Central memory CD8-positive, alpha-beta T cell (primary cell): ENCODE measurements at places on chromosomes 4 and X.
A peak's percentile ranks its signal among the peaks of the same experiment; 100 is the strongest.

- peak; percentile 62 for DNase-seq
Observed at GRCh38 chrX:72018277-72019112, 107.8 kb downstream of the NHSL2 start.

DNA sequence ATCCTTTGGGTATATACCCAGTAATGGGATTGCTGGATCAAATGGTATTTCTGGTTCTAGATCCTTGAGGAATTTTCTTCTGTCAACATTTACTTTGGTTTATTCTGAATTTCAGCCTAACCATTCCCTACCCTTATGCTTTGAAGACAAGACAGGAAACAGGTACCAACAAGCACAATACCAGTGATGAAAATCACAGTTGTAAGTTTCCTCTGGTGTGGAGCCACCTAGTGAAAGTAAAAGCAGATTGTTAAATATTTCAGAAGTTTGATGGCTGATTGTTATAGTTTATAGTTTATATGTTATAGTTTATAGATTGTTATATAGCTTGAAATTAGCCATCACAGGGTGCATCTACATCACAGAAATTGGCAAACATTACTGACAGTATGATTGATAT is 104.5 kb upstream of the AGA start:
- DNase-seq: no peak

- no peak for DNase-seq
Observed at GRCh38 chr4:94359221-94359620, 16.6 kb upstream of the HPGDS start.

DNA sequence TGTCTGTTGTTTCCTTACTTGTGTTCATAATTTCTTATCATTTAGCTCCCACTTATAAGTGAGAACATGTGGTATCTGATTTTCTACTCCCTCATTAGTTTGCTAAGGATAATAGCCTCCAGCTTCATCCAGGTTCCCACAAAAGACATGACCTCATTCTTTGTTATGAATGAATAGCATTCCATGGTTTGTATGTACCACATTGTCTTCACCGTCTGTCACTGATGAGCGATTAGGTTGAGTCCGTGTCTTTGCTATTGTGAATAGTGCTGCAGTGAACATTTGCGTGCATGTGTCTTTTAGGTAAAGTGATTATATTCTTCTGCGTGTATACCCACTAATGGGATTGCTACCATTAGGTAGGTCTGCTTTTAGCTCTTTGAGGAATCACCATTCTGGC is 624.3 kb upstream of the EPHA5 start:
- DNase-seq: no peak

DNA sequence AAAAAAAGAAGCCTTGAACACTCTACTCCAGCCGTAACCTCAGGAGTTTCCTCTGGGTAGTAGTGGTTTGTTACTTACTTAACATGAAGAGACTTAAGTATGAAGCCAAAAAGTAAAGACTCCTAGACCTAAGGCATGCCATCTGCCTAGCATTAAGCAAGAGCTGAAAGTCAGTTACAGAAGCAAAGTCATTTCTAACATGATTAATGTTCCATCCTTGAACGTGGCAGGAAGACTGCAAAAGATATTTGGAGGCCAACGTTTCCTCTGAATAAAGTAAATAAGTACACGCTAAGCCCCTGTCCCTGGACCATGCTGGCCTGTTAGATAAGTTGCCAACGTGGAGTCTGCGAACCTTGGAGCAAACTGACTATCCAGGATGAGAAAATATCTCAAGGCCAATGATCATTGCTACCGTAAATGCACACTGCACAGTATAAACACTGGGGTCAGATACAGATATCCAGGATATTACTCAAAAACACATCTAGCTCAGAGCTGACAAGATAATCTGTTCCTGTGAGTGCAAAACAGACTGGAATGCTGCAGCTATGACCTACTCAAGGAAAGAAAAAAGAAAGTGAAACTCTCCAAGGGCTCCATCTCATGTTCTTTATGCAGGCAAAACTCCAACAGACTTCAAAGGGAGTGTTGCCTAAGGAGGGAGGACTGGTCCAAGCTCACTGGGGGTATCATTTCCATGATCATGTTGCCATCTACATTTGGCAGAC is 255.8 kb downstream of the COL25A1 start:
- DNase-seq: no peak

- DNase-seq: no peak
Observed at GRCh38 chr4:179666226-179666625, 2224.0 kb upstream of the AGA start.

- DNase-seq: no peak
Observed at GRCh38 chr4:112266823-112267222, 18.9 kb downstream of the TIFA start.

- DNase-seq: no peak
Observed at GRCh38 chr4:81021142-81021944, 9.2 kb upstream of the BMP3 start.

GRCh38 chr4:169657470-169658107 is 37.2 kb downstream of the CLCN3 start:
- no peak for DNase-seq

GRCh38 chr4:148057984-148058859 is 326.3 kb downstream of the ARHGAP10 start:
- no peak for DNase-seq

- no peak for DNase-seq
Observed at GRCh38 chr4:146269228-146269653, 54.9 kb downstream of the REELD1 start.

DNA sequence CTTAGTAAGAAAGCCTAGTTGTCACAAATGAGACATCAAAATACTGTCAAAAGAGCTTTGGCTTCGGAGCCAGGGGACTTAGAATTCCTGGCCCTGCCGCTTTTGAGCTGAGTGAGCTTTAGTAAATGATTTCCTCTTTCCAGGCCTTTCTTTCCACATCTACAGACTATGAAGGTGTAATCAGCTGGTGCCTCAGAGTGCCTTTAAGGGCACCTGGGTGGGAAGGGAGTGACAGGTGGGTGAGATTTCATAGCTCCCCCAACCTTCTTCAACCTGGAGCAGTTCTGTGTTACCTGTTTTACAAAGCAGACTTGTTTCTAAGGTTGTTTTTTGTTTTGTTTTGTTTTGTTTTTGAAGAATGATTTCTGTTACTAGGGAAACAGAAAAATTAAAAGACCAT is 154.7 kb upstream of the BOD1L1 start:
- DNase-seq: no peak

GRCh38 chr4:158008551-158009218 is 164.1 kb downstream of the GASK1B start:
- DNase-seq: no peak

DNA sequence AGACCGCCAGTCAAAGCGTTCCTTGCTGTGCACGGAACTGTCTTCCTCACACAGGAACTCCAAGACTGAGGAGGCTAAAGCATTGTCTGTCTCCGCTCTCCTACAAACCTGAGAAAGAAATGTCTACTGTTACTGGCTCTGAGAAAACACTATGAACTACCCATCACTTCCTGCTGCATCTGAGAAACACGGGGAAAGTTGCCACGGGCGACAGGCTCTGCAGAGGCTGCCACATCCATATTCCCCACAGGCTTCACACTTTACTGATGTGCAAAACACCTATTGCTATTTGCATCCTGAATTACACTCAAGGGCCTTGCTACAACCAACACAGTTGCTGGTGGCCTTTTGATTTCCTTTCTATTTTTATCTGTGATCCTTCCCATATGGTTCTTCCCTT is 59.0 kb downstream of the AFAP1 start:
- DNase-seq: no peak

DNA sequence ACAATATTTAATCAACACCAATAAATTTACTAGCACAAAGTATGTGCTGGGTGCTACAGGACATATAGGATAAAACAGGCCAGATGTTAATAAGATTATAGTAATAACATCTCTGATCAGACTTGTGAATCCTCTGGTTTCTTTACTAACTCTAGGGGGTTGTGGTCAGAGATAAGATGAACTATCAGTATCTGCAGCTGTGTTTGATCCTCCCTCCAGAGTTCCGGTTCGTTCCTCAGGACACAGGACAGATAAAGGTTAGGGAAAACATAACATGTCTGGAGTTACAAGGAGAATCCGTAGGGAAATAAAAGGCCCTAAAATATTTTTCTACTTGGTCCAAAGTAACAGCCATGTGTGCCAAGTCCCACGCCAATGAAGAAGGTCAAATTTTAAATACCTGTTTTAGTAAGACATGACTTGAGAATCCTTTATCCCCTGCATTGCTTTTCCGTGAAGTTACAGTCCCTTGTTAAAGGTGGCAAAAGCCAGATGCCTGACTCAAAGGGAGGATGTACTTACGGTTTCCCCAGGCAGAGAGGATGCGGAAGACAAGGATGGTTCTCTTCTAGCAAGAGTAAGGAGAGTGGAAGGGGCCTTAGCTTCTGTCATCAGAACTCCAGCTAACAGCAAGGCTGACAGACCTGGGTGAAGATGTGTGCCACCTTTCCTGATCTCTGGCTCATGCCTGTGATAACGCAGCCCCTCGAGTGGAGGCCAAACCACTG is 44.4 kb downstream of the KIAA0232 start:
- DNase-seq: no peak
